NCI-H526 treated with DMSO at 0.1 percent for 48 hours (cell line): ENCODE measurements at places on chromosomes 2 and 18.

DNA sequence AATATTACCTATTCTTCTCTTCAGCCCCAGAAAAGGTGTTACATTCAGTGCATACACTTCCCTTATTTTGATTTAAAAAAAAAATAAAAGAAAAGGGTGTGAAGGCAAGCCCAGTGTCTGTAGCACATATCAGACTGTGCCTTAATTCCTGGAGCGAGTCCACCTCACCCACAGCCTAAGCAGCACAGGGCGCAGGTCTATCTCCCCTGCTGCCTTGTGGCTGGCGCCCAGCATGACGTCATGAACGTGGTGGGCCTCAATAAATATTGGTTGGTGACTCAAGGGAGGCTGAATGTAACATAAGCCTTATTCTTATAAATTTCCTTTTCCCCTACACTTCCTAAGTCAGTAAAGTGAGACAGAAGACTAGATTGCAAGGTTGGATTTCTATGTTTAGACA is 26.4 kb downstream of the ST3GAL5 start:
- no peak for DNase-seq

DNA sequence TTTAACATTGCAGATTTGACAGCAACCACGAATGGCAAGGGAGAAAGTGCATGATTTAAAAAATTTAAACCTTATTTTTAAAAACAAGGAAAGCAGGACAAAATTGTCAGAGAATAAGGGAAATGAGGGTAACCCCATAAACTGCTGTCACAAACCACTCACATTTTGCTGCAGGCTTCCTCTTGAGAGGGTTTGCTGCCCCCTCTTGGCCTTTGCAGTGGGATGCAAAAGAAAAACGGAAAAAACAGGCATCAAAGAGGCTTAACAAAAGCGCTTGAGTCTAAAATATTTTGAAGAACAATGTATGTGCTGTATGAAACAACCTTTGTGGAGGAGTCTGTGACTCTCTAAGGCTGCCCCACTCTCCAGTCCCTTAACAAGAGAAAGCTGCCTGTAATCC is 91.6 kb downstream of the TMX3 start:
- DNase-seq = peak; percentile 36

DNA sequence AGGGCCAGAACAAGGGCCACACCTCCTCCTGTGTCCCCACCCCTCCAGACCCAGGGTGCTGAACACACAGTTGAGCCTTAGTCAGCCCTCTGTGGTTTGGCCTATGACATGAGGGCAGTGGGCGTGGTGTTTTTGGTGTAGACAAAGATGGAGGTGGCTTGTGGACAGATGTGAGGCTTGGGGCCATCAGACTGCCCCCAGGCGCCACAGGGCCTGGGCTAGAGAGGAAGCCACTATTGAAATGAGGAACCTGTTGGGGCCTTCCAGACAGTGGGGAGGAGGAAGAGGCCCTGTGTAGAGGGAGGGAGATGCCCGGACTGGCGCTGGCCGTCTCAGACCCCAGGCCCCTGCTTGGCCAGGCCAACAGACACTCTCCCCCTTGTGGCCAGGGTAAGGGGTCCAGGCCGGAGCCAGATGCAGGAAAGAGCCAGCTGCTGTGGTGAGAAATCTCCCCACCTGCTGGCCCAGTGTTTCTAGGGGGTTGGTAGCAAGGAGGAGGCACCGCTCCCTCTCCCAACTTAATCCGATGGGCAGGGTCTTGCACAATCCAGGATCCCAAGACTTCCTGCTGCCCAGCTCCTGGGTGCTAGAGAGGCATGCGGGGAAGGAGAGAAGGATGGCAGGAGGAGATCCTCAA is 53.8 kb downstream of the SMAD7 start:
- no peak for DNase-seq

DNA sequence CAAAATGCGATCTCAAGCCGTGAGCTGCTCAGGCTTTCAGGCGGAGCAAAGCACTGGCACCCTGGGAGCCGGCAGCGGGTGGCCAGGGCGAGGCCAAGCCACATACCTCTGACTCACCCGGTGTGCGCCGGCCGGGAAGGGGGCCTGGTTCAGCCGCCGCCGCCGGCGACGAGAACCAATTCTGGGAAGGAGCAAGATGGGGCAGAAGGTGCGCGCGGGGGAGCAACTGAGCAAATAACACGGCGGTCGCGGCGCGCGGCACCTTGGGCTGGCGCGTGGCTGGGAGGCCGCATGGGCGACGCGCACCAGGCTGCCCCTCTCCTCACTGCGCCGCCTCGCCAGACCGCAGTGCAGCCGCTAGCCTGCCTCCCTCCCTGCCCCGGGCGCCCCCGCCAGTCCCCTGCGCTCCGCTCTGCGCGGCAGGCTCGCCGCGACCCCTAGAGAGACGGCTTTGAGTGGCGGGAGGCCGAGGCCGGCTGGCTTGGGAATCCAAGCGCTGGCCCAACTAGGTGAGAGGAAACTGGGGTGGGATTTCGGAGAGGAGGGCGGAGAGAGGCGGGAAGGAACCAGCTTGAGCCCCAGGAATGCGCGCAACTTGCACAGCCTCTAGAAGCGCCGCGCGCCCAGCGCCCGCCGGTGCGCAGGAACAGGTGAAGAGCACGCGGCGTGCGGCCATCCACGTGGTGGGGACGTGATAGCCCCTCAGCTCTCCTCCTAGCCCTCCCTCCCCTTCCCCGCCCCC is 3.2 kb downstream of the NRP2 start:
- peak; percentile 26 for DNase-seq

DNA sequence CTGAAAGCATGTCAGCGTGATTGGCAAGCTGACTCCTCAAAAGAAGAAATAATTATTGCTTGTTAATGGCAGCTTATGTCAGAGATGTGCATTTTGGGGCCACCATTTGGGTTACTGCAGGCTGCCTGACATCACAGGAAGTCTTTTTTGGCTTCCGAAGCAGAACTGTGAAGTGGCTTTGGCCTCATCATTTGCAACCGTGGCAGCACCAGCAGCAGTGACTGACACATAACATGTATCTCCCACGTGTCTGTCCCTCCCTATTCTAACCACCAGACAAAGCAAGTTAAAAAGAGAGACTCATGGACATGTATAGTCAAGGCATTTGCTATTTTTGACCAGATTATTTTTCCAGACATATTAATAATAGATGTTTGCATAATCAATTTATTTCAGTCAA is 488.7 kb upstream of the ACVR2A start:
- no peak for DNase-seq

GRCh38 chr2:64186699-64187605 is 42.7 kb upstream of the PELI1 start:
- DNase-seq = no peak

GRCh38 chr2:241133436-241133820 is 15.8 kb downstream of the PASK start:
- no peak for DNase-seq

GRCh38 chr2:85009019-85009618 is 38.2 kb downstream of the KCMF1 start:
- no peak for DNase-seq
